Thoracic aorta (tissue), 2 donors: ENCODE measurements at places on chromosomes 12 and 14. TPM values are rescaled to one million over a fixed set of nuclear protein-coding genes. Genes with fewer than 3 reads are reported as not detected.

DNA sequence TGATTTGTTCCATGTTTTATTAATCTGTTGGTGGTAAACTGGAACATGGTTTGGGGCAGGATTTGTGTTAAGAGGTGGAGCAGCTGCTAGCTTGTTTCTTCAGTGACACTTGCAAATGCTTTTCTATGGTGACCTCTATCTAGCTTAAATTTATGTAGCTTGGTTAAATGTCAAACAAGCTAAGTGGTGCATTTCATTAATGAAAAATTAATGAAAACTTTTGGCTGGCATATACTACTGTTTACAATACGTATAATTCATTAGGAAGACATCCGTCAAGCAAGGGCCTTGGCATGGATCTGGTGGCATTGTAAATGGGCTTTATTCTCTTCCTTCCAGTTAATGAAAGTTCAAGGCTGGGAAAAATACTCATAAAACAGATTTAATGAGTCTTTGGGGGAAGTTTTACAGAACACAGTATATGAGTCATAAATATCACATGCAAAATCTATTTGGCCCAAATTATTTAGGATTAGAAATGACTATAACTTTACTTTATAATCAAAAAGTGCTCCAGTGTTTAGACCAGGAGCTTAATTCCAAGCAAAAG, 807.7 kb upstream of the SEL1L start:
- DNase-seq, result no peak

DNA sequence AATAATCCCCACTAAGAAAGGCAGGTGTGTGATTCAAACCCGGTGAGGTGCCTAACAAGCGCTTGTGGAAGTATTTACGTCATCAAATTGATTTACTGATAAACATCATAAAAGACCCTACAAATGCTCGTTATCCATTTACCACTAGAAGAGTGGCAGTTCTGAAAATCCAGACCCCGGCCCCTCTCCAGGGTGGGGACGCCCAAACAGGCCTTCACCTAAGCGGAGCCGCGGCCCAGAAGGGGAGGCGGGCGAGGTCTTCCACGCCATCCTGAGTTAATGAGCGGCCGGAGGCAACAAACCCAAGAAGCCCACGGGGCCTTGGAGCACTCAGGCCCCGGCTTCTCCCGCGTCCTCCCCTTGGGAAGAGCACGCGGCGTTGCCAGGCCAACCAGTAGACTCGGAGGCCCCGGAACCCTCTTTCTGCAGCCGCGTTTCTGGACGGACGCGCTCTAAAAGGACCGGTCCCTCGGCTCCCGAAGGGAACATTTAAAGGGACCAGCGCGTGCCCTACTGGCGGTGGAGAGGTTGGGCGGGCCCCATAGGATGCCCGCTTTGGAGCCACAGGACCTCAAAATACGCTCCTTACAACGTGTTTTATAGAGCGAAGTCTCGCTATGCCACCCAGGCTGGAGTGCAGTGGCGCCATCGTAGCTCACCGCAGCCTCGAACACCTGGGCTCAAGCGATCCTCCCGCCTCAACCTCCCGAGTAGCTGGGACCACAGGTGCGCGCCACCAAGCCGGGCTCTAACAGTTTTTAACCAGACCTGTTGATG, 3.5 kb downstream of the PTPN21 start:
- no peak for DNase-seq

GRCh38 chr14:99925471-99925870, 132.3 kb downstream of the EML1 start:
- no peak for DNase-seq

DNA sequence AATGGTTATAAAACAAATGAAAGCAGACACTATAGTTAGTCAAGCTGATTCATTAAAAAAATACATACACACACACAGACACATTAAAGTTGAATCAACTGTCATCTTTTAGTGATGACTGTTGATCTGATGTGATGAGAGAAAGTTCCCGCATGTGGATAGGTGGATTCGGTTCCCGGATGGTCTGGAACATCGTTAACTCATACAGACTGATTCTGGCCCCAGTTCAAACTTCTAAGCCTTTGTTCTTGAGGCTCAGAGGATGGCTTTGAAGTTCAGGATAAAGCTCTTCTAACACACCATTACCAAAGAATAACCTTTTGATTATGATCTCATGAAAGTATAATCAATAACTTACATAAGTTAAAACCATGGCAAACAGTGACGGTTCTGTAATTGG, 27.5 kb downstream of the WIF1 start:
- DNase-seq, result no peak

DNA sequence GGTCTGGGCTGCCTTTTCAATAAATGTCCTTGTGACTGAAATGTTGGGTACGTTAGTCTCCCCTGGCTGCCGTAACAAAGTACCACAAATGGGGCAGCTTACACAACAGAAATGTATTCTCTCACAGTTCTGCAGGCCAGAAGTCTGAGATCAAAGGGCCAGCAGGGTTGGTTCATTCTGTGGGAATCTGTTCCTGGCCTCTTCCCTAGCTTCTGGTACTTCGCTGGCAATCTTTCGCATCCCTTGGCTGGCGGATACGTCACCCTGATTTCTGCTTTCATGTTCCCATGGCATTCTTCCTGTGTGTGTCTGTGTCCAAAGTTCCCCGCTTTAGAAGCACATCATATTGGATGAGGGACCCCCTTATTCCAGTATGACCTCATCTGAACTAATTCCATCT, 95.8 kb upstream of the NCOR2 start:
- no peak for DNase-seq

GRCh38 chr14:99245564-99246511, 26.2 kb downstream of the BCL11B start:
- DNase-seq, result no peak

DNA sequence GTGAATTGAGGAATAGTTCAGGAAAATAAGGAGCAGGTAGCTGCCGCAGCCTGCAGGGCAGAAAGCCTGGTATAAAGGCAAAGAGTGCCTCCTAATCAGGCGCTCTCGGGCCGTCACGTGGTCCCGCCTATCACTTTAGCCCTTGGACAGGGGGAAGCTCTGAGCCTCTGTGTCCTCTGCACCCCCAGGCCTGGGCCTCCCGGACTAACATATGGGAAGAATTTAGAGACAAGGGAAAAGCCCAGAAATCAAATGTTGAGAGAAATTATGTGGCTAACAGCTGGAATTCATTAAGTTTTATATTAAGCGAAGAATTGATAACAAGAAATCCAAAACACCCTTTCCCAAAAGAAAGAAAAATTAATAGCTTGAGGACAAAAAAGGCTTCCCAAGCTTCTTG, 417.7 kb downstream of the ATP23 start:
- no peak for DNase-seq

DNA sequence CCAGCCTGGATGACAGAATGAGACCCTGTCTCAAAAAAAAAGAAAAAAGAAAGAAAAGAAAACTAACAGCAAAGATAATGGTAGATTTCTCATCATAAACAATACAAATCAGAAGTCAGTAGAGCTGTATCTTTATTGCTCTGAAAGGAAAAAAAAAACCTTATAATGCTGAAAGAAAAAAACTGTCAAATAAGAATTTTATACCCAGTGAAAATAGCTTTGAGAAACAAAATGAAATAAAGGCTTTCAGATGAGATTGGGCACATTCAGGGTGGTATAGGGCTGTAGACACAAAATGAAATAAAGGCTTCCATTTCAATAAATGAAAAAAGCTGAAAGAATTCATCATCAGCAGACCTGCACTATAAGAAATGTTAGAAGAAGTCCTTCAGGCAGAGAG, 105.0 kb upstream of the FOXN3 start:
- no peak for DNase-seq

GRCh38 chr12:75863533-75863932, 168.0 kb downstream of the PHLDA1 start:
- no peak for DNase-seq

DNA sequence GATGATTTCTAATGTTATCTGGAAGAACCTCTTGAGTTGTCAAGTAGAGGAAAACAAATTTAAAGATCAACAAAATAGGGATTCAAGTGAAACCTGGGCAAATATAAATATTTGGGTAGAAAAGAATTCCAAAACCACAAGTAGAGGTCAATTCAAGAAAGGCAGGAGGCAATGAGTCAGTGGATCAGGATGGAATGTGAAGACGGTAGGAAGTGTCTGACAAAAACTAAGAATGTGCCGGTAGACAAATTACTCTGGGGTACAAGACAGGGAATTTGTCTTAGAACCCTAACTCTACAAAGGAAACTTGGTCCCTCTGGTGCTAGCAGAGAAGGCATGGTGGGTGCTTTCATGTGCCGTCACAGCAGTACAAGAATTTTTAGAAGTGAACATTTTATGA, 13.6 kb downstream of the ABCD2 start:
- DNase-seq, result no peak

- DNase-seq, result no peak
These were observed 4.8 kb upstream of the LMNTD1 start for GRCh38 chr12:25557830-25558436.

DNA sequence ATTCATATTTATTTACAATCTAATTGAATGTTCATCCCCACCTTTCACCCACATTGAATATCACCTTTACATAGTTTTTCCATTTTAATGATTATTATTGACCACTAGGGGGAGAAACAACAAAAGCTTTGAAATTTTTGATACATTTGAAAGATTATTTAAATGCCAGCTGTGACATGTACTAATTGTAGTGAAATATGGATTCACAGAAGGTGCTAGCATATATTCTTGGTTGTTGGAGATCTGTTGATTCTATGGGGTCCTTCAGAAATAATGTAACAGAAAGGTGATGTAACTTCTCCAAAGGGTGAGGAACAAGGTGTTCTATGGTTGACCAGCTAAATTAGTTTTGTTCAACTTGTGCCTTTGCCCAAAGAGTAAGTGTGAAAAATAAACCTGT, 22.4 kb upstream of the GPR33 start:
- DNase-seq, result no peak

DNA sequence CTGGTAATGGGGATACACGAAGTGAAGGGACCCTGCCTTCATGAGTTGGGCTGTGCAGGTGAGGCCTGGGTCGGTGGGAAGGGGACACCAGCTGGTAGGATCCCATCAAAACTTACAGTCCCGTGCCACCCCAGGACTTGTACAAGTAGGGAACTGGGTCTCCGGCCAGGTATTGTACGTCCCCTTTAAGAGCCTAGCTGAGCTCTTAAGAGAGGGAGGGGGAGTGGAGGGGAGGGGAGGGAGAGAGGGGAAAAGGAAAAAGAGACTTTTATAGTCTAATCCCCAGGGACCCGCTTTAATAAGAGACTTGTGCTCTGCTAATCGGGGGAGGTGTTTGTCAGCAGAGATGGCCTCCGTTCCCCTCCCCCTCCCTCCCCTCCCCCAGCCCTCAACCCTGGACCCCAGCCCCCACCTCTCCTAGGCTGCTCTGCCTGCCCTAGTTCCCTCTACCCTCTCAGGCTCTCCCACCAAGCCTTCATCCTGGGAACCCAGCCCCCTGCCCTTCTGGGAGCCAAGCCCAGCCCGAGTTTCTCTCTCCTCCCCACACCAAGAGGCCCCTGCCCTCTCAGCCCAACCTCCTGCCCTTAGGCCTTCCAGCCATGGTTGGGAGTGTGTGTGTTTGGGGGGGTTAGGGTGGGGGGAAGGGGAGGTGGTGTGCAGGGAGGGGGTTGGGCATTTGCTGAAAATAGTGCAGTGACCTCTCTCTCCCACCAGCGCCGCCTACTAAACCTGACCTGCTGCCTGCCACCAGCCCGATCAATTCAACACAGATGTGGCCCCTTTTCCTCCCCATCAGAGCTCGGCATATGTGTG, 2.6 kb downstream of the GDF11 start:
- no peak for DNase-seq

DNA sequence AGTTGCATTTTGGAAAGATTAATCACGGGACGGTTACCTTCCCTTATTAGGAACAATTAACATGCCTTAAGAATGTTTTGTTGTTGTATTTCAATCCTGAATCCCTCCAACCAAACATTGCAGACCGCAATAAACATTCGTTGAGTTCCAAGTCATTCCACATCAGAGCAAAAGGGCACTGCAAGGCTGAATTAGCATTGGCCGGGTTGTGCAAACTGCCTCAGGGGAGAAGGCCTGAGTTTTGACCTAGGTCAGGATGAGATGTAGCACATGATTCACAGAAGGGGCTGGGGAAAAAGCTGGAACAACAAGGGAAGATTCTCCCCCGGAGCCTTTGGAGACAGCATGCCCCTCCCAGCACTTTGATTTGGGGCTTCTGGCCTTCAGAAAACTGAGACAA, 82.1 kb upstream of the BDKRB2 start:
- no peak for DNase-seq

GRCh38 chr14:86179980-86180379, 650.0 kb downstream of the FLRT2 start:
- DNase-seq, result no peak

DNA sequence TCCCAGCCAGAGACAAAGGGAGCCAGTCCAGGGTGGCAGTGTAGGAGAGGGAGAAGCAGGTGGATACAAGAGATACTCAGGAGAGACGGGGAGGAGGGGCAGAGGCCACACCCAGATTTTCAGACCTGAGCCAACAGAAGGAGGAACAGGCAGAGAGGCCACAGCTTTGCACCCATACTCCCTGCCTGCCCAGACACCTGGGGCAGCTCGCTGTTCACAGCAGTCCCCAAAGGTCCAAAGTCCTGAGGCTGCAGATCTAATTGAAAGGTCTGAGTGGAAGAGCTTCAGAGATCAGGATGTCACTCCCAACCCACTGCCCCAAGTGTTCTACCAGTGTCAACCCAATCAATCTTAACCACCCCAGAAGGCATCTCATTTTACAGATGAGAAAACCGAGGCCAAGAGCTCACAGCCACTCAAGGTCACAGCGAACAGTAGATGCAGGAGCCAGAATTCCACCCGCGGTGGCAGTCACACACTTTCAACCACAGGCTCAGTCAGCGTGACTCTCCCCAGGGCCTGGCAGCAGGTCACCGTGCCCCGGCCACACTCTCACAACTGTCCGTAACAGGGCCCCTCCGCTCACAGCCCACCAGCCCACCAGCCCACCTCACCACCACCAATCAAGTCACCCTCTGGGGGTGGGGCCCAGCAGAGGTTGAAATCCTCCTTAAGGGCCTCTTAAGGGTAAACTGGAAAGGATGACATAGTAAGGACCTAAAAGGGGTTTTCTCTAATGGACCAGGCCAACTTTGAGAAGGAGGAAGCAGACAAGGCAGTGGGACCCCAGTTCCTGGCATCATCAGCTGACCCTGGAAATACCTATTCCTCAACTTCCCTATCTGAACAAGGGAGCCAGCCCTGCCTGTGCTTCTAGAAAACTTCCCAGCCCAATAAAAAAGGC, 33.3 kb downstream of the ACTN1 start:
- no peak for DNase-seq

Gene GPX2
- total RNA-seq, result not detected

Gene KRT3
- not detected for total RNA-seq

Gene ATF7IP
- 41.0 TPM for total RNA-seq

Gene OR6C2
- not detected for total RNA-seq

Gene PTPN21
- 32.5 TPM for total RNA-seq

Gene SMIM41
- total RNA-seq, result not detected

Gene RERG
- 120 TPM for total RNA-seq
